ENCODE measurements at places on chromosomes 4 and X. TPM values are rescaled to one million over a fixed set of nuclear protein-coding genes. Genes with fewer than 3 reads are reported as not detected.

The BANK1 gene
- total RNA-seq = 0.80 TPM

The CNKSR2 gene
- 2.2 TPM for total RNA-seq

The INTS6L gene
- 0.20 TPM for total RNA-seq

The SPANXN3 gene
- total RNA-seq = not detected

The USP17L28 gene
- not detected for total RNA-seq

Data from A549 treated with dexamethasone at 1 μM for 4 hours (cell line).